ENCODE measurements at places on chromosomes 4 and X.

DNA sequence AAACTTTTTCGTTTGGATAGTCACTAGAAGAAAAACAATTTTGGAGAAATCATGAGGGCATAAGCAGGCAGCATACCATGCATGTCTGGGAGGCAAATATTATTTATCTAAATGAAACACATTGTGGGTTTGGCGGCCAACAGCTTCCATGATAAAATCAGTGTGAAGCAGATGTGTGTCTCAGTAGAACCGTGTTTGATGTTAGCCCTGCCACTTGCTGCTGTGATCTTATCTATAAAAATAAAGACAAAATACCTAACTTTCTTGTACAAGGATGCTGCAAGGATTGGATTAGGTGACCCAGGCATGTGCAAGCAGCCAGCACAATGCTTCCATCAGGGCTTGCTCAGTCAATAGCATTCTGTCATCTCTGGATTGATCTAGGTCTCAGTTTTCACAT, 341.4 kb downstream of the PACRGL start:
- no peak for DNase-seq

DNA sequence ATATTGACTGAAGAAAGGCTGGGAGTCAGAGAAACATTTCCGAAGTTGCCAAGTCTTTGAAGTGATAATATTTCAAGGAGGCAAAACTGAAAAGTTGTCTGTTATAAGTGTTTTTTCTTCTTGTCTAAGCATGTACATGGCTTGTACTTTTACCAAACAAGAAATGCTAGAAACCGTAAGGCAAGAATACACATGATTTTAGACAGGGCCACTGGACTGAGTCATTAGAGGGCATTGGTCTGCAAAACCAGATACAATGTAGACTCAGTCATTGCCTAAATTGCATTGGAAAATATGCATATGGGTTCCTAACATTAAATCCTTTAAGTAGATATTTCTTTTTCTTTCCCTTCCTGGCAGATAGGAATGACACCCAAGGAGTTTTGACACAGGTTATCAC, 284.9 kb upstream of the PUDP start:
- no peak for DNase-seq

DNA sequence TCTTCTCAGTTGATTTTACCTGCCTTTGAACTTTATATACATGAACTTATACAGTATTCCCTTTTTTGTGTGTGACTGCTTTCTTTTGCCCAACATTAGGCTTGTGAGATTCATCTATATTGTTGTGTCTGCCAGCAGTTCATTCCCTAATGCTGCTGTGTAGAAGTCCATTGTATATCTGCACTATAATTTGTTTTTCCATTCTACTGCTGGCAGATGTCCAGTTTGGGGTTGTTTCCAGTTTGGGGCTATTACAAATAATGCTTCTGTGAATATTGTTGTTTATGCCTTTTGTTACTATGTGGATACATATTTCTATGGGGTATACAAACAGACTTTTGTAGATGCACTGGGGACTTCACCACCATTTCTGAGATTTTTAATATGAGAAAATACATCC, 268.4 kb downstream of the DCTD start:
- DNase-seq: no peak

- no peak for DNase-seq
Measured at GRCh38 chr4:142752202-142752786, 93.8 kb downstream of the INPP4B start.

DNA sequence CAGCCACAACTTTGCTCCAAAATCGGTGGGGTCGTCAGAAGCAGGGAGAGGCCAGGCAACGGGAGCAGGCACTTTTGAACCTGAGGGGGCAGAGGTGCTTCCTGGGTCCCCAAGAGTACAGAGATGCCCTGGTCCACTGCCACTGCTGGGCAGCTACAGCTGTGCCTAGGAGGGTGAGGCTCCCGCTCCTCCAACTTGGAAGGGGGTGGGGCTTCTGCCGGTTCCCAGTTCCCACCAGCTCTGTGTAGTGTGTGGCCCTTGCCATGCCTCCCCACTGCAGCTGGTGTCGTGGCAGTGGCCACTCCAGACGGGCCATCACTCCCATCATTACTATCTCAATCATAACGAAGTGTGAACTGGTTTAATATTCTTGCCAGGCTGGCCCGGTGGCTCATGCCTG, 1496.3 kb downstream of the PCDH7 start:
- DNase-seq: no peak

DNA sequence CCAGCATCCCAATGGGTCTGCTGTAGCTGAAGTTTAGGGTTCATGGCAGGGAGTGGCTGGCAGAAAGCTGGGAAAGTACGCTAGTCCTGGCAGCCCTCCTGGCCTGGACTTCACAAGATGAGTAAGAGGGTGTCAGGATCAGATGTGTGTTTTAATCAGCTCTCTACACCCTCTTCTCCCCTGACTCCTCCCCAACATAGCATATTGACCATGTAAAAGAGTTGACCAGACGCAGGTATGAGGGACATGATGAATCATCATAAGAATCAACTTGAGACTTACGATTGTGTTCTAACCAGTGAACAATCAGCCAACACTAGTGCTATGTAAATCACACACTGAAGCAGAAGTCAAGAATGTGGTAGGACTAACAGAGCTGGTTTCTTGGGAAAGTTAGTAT, 5.3 kb downstream of the SOWAHB start:
- no peak for DNase-seq

DNA sequence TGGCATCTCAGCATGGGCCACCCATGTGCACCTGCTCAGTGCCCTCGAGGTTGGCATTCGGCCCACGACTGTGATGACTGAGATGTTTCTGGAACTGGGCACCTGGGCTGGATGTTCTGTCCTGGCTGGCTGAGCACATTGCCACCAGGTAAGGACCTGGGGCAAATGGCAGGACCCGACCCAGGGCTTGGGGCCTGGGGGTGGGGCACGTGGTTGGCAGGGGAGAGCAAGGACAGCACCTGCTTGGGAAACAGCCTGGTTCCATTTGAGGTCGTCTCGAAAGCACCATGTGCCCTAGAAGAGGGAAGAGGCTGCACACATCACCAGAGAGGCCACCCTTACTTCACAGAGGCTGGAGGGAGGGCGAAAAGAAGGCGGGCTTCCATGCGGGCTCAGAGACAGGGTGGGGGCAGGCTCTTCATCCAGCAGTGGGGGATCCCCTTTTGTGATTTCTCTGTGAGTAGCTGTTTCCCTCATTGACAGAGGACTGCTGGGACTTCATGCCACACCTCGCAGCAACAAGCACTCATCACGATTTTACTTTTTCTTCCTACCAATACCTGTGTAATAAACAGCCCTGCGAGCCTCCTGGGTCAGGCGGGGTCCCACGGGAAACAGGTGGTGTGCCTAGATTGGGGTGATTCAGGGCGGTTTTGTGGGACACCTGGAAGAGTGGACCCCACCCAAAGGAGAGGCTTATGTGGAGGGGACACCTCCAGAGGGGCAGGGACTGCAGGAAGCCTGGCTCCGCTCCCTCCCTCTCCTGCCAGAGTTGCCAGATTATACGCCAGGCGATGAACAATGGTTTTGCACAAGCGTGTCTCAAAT, 12.0 kb downstream of the TMEM187 start:
- peak; percentile 50 for DNase-seq

DNA sequence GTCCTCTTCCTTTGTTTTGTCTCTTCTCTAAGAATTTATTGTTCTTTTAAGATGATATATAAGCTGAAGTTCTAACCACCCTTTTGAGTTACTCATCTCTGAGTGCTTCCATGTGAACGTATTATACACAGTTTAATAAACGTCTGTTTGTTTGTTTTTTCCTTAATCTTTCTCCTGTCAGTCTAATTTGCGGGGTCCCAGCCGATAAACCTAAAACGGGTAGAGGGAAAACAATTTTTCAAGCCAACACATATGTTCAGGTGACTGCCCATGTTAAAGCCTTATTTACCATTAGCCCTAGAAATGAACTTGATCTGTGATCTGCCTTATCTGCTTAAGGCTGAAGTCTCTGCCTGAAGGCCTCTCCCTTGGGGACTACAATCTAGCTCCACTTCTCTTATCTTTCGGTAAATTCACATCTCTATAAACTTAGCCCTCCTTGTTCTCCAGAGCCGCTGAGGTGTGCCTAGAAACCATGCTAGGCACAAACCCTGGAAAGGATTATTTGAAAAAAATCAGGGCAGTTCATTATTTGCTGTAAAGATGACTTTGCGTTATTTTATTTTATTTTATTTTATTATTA, 158.8 kb downstream of the CAMK2D start:
- DNase-seq: no peak

DNA sequence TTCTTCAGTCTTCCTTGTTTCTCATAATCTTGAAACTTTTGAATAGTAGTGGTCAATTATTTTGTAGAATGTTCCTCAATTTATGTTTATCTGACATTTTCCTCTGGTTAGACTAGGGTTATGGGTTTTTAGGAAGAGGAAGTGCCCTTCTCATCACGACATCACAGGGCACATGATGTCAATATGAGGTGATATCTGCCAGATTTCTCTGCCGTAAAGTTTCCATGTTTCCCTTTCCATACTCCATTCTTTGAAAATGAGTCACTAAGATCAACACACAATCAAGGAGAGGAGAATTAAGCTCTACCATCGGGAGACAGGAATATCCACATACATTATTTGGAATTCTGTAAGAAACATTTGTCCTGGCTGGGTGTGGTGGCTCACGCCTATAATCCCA, 28.4 kb downstream of the RP2 start:
- DNase-seq: no peak

GRCh38 chr4:47837094-47837907, 566 bp downstream of the CORIN start:
- DNase-seq: peak; percentile 38

- no peak for DNase-seq
Measured at GRCh38 chr4:6172093-6172926, 28.0 kb downstream of the JAKMIP1 start.

- no peak for DNase-seq
Measured at GRCh38 chr4:83846193-83846830, 310.4 kb downstream of the GPAT3 start.

- peak; percentile 25 for DNase-seq
Measured at GRCh38 chr4:129362691-129363274, 266.8 kb downstream of the C4orf33 start.

GRCh38 chr4:168273838-168274237, 44.7 kb downstream of the DDX60 start:
- no peak for DNase-seq

- DNase-seq: peak; percentile 66
Measured at GRCh38 chr4:98928131-98928504, 815 bp downstream of the EIF4E start.

DNA sequence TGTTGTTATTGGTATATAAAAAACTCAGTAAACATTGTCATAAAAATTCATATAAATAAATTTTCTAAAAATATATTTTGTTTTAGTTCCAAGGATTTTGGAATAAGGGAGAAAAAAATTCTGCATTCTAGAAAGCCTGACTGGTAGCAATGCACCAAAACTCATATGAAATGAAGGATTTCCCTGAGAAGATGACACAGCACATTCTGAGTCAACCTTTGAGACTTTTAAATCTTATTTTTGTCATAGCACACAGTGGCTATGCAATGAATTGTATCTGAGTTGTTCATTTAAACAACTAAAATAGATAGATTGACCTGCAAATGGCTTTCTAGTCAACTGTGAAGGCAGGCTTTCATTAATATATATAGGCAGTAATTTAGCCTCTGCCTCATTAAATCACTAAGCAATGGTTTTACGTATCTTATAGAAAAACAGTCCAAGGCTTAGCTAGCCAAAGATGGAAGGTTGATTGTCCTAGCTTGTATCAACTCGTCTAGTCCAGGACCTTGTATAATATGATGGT, 239.1 kb upstream of the NEIL3 start:
- no peak for DNase-seq

- no peak for DNase-seq
Measured at GRCh38 chr4:145525291-145525740, 43.7 kb downstream of the SMAD1 start.

DNA sequence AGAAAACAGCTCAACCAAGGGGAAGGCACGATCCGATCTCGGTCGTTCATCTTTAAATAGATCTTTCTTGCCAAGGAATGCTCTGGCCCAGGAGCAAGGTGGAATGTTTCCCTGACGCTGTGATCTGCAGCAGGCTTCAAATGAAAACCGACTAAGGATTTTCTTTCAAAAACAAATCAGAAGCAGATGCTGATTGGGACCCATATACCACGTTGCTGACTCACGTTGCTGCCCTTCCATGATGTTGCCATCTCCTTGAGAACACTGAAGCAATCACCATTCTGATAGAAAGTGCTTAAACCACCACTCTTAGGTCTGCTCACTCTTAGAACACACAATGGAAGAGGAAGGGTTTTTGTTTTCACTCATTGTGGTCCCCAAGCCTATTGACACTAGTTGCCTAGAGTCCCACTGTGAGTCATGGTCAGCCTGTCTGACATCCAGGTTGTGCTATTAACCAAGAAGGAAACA, 26.1 kb downstream of the LAMTOR3 start:
- DNase-seq: no peak

- no peak for DNase-seq
Measured at GRCh38 chr4:95102162-95102790, 344.5 kb downstream of the BMPR1B start.

GRCh38 chr4:169900241-169900845, 125.9 kb downstream of the MFAP3L start:
- DNase-seq: no peak

GRCh38 chr4:81781799-81782198, 310.1 kb upstream of the RASGEF1B start:
- DNase-seq: no peak

- DNase-seq: no peak
Measured at GRCh38 chr4:5824635-5825034, 68.3 kb downstream of the CRMP1 start.
